ENCODE measurements at places on chromosomes 3 and 15.

- DNase-seq, result no peak
Observed at GRCh38 chr15:86063356-86064095, 16.1 kb upstream of the AGBL1 start.

- DNase-seq, result no peak
Observed at GRCh38 chr3:129838086-129838485, 55.4 kb downstream of the TMCC1 start.

DNA sequence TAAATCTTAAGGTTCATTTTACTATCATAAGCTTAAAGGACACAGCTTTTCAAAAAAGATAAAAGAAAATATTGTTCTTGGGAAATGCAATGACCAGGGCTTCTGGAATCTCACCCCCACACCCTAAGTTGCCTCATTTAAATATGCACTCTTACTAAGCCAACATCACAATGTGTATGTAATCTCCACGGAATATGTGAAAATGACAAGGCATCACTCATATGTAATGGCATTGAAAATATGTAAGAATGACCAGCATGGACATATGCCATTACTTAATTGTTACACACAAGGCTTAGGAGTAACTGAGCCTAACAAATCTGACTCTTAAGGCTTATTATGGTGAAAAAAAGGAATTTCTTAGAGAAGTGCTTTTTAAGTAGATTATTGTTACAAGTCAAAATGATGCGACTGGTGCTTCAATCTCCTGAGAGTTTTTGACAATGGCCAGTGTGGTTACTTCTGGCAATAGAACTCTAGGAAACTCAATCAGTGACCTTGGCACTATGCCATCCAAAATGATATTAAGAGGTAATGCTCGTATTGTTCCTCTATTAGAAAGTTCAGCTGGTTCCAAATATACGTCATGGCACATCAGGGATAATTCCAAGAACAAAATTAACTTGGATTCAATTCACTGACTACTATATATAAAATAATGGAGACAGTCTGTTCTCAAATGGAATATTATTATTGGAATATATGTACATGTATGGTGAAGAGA, 290.0 kb upstream of the PLSCR5 start:
- DNase-seq, result no peak

GRCh38 chr3:107241217-107241616, 136.0 kb upstream of the CCDC54 start:
- DNase-seq, result no peak

DNA sequence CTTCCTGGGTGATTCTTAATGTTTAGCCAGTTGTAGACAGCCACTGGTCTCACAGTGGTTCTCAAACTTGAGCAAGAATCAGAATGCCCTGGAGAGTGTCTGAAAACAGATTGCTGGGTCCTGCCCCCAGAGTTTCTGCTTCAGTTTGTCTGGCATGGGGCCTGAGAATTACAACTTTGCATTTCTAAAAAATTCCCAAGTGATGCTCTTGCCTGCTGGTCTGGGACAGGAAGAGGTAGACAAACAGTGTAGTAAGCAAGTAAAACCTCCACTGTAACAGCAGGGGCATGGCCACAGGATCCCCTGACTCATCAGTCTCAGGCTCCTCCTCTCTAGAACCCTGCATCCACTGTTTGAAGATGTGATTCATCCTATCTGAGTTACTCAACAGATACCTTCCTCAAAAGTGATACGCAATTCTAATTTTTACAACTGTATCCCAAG, 36.5 kb downstream of the DZIP1L start:
- no peak for DNase-seq

DNA sequence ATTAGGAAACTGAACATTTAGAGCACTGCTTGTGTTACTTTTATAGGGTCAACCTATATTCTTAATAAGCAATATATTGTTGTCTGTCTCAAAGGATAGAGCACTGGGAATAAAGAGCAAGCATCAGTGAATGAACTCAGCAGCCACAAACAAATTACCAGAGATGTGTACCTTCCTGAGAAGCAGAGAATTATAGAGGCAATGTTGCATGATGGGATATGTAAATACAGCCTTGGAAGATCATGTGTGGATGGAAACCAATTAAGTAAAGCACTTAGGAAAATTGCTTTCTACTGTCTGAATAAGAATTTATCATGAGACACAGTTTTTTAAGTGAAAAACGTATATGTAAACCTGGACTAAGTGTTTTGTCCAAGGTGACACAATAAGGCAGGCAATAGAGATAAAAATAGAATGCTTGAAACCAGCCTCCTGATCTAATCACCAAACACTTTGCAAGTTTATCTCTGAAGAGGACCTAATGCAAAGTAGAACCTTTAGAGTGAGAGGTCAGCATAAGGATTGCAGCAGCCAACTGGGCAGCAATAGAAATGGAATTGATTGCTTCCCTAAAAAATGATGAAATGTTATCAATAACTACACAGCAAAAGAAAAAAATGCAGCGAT, 848.0 kb downstream of the TUSC7 start:
- no peak for DNase-seq

- no peak for DNase-seq
Observed at GRCh38 chr3:178684881-178685590, 148.8 kb downstream of the KCNMB2 start.

DNA sequence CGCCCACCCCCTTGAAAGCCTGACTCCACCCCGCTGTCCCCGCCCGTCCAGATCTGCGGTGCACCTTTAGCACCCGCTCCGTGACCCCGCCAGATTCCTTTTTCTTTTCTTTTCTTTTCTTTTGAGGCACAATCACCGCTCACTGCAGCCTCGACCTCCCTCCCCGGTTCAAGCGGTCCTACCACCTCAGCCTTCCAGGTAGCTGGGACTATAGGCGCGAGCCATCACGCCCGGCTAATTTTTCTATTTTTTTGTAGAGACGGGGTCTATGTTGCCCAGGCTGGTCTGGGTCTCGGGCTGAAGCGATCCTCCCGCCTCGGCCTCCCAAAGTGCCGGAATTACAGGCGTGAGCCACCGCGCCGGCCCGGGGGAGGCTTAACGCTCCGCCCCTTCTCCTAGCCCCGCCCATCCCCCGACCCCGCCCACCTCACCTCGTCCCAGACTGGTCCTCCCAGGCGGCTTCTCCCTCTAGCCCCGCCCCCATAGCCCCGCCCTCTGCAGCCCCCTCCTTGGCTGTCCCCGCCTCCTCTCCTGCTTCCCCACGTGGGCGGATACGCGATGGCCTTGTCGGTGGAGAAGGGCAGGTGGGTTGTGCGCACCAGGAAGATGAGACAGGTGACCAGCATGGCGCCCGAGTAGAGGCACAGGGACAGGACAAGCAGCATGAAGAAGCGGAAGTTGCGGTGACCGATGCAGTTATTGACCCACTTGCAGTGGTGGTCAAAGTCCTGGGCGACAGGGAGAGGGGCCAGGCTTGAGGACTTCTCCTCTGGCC, 3.2 kb downstream of the ZDHHC19 start:
- DNase-seq, result no peak

GRCh38 chr15:48984811-48985352, 21.2 kb upstream of the SHC4 start:
- no peak for DNase-seq

GRCh38 chr3:41330465-41330864, 131.2 kb downstream of the CTNNB1 start:
- DNase-seq, result no peak

DNA sequence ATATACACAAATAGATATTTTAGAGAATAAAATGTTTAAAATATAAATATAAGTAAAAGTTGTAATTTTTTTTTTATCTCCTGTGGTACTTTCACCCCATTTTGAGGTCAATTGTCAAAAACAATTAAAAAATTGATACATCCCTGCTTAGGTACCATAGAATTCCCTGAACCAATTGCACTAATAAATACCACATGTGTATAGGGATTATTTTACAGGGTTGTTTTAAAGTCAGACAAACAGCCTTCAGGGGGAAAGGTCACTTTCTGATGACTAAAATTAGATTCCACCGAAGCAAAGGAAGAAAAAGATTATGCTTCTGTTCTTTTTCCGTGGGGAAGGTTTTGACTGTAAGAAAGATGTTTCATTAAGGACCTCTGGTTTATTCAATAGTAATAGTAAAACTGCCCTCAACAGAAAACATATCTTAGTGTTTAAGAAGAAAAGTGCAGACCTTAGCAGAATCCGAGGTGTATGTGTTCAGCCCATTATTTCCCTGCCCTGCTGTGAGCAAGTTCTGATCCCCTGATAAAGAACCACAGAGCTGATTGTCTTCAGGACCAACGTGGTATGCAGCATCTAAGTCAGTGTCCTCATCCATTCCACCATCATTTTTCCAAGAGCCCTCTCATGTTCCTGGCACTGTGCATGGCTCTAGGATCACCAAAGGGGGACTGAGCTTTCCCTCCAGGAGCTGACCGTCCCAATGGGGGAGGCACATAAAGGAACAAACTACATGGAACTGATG, 132.9 kb upstream of the IL12A start:
- DNase-seq, result no peak

DNA sequence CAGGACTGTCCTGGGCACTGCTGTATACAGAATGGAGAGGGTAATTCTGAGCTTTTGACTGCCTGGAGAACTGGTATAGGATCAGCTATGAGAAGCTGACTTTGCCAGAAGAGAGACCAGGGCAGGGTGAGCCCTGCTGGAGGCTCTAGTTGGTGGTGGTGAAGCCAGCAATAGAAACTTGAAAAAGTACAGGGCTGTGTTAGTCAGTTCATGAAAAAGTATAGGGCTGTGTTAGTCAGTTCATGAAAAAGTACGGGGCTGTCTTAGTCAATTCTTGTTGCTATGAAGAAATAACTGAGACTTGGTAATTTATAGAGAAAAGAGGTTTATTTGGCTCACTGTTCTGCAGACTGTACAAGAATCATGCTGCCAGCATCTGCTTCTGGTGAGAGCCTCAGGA, 63.5 kb upstream of the C2CD4B start:
- DNase-seq, result no peak
